Skin of body (tissue), 3 donors: ENCODE measurements at places on chromosomes 16 and 17.

DNA sequence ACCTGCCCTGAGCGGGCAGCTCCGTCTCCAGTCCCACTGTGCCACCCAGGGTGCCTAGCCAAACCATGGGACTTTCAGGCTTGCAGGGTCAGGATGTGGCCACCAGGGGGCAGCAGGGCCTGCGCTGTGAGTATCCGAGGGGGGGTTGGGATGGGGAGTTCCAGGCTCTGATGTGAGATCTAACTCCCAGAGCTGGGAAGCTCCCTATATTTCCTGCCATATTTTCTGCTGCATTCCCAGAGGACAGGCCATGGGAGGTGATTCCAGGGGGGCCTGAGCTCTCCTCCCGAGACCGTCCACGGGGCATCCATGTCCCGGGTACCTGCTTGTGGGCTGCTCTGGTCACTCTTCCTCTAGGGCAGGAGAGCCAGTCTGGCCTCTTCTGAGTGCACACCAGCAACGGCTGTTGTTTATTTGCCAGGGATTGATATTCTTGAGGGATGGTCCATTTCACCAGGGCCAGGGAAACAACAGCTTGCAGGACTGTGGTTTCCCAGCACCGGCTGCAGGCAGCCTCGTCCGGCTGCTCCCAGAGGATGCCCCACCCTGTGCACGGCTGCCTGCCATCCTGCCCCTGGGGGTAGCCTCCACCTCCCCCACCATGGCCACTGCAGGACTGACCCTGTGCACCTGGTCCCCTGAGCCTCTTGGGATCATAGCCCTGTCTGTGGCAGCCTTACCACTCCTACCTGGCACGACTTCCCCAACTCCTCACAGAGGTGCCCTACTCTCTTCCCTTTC, 1.2 kb downstream of the GPR142 start:
- DNase-seq = peak; percentile 22

DNA sequence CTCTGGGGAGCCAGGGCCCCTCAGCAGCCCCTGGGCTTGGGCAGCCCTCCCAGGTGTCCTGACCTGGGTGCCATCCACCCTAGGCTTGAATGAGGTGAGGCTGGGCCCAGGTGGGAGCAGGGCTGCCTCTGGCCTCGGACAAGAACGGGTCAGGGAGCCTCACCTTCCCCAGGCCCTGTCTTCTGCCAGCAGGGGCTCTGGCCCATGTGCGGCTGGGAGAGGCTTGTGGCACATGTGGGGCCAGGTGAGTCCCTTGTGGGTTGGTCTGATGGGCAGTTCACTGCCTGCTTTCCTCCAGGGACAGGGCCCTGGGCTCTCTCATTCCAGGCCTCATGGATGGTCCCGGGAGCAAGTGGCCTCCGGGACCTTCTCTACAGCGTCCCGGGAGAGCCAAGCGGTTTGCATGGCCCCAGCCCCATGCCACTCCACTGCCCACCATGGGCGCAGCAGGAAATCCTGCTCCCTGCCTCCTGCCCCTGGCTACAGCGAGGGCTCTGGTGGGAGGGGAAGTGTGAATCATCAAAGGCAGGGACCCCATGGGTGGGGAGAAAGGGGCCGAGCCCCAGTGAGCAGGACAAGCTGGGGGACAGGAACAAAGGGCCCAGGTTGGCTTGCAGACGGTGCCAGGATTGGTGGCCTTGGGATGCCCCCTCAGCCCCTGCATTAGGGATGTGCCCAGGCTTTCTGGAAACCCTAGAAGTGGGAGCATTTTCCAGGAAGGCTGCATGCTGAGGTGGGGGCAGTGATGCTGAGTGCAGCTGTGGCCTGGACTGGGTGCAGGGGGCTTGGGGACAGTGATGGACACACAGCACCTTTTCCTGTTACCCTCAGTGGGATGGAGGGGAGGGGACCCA, 12.2 kb downstream of the VASN start:
- DNase-seq = no peak

- no peak for DNase-seq
Observed at GRCh38 chr16:50653633-50654519, 27.2 kb downstream of the SNX20 start.

GRCh38 chr17:64384253-64385186, 6.1 kb downstream of the PECAM1 start:
- no peak for DNase-seq

GRCh38 chr16:6018848-6019489, 921.4 kb upstream of the EEF2KMT start:
- DNase-seq = no peak

GRCh38 chr16:30004424-30004776, 6.4 kb downstream of the DOC2A start:
- DNase-seq = no peak

DNA sequence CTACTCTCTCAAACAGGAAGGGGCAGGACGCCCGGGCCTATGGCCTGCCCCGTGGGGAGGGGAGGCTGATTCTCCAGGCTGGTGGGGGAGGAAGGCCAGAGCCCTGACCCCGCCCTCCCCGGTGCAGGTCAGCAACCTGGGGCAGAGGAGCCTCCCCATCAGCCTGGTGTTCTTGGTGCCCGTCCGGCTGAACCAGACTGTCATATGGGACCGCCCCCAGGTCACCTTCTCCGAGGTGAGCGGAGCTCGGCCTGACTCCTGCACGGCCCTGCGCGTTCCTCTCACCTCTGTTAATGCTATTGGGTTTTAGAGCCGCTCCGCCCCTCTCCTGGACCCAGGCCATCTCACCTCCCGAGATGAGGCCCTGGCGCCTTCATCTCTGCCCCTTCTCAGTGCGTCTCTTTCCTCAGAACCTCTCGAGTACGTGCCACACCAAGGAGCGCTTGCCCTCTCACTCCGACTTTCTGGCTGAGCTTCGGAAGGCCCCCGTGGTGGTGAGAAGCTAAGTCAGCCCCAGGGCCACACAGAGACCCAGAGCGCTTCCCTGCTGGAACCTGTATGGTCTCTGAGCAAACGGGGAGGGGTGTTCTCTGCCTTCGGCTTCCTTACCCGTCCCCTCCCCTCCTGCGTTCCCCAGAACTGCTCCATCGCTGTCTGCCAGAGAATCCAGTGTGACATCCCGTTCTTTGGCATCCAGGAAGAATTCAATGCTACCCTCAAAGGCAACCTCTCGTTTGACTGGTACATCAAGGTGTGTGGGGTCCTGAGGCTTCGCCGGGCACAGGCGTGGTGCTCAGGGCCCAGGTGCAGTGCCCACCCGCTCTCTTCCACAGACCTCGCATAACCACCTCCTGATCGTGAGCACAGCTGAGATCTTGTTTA, 25.1 kb upstream of the ITGAX start:
- no peak for DNase-seq

- DNase-seq = peak; percentile 68
Observed at GRCh38 chr17:12727076-12727760, 61.5 kb downstream of the MYOCD start.

- DNase-seq = no peak
Observed at GRCh38 chr17:10183931-10184930, 14.2 kb downstream of the GAS7 start.

DNA sequence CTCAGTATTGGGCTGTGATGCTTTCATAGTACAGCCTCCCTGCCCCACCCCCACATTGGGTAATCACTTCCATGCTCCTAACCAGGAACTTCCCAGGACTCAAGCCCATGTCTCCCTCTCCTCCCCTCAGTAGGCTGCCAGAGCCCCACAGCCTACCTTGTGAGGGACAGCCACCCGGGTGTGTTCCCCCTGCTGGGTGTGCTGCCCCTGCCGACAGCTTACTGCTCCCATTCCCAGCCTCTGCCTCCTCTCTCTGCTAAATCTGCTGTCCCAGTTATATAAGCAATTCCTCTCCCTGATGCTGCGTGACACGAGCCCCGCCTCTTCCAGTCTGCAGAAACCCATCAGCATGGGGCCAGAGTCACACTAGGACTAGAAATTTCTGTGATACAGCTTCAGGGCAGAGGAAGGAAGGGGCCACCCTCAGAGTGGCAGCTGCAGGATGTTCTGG, at the start of gene RSKR:
Gene RSKR, minus strand, starts transcription at position 255 of the 451 bp plus-strand sequence. Its CDS starts 24 bp downstream, at position 231.
- DNase-seq = no peak

- no peak for DNase-seq
Observed at GRCh38 chr16:10123141-10123540, 59.1 kb downstream of the GRIN2A start.

DNA sequence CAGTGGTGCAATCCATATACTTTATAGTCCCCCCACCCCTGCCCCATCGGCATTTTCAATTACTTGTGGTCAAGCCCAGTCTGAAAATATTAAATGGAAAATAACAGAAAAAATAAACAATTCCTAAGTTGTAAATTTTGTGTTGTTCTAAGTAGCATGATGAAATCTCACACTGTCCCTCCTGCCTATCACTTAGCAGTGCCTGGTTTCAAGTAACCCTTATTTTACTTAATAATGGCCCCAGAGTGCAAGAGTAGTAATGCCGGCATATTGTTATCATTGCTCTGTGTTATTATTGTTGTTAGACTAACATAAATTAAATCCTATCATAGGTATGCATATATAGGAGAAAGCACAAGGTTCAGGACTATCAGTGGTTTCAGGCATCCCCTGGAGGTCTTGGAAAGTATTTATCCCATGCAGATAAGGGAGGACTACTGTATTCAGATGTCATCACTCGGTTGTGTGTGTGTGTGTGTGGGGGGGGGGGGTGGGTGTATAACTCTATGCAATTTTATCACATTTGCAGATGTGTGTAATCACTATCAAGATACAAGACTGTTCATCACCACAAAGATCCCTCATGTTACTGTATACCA, 9.3 kb downstream of the UBE2G1 start:
- no peak for DNase-seq
